ENCODE measurements at places on chromosomes 11 and 22.

- no peak for DNase-seq
Measured at GRCh38 chr11:24412722-24413121, 84.1 kb upstream of the LUZP2 start.

GRCh38 chr11:13857828-13858227, 104.7 kb upstream of the SPON1 start:
- DNase-seq = no peak

GRCh38 chr22:36294801-36295200, 41.9 kb downstream of the APOL1 start:
- DNase-seq = no peak

GRCh38 chr11:105078283-105078682, 33.1 kb upstream of the CARD16 start:
- no peak for DNase-seq

DNA sequence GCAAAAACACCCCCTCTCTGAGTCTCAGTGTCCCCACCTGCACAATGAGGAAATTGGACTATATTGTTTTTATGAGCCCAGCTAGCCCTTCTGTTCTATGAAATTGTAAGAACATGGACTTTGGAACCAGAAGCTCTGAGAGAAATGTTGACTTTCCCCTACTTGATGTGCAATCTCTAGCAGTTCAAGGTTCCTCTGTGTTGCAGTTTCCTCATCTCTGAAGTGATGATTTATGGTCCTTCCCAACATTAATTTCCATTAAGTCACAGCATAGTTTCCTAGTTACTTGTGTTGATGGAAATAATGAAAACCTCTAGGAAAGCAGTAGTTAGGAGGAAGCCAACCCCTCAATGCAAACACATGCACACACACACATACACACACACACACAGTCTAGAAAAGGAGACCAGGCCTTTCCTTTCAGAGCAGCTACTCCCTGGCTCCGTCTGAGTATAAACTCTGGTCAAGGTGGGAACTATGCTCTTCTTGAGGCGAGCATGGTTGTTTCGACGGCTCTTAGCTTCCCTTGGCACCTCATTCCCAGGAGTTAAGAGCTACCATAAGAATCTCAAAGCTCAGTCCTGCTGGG, 518.4 kb downstream of the SOX6 start:
- no peak for DNase-seq

DNA sequence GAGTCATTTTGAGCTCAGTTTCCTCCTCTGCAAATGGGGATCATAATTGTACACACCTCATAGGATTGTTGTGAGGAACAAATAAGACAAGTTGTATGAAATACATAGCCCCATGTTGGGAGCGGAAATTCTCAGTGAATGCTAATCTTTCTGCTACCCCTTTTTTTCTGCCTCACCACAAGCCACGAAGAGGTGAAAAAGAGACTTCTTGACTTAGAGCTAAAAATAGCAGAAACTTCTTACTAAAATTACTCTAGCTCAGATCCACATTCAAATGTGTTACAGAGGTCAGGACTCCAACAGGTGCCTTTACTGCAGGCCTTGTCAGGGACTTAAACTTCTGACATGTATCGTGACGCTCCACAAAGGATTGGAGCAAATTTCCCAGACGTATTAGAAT, 128.5 kb downstream of the MIAT start:
- DNase-seq = no peak

DNA sequence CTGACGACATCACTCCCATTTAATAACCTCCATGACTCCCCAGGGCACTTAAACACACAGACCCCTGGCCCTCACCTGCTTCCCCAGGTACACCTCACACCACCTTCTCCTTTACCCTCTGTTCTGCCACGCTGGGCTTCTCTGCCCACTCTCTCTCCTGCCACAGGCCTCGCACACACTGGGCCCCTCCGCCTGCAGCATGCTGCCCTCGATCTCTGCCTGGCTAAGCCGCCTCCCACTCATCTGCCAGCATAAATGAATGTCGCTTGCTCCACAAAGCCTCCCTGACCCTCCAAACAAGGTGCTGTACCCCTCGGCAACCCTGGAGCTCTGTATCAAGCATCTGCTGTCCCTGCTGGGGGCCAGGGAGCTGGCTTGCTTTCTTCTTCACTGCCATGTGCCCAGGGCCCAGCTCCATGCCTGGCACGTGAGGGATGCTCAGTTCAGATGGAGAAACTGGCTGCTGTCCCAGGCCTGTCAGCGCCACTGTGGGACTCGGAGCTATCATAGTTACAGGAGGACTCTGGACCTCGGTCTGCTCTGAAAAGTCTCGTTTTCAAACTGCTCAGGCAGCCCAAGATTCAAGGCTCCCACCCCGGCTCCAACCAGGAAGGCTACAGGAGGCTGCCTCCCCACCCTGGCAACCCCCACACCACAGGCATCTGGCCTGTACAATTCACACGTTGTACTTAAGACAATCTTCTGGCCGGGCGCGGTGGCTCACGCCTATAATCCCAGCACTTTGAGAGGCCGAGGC, 11.9 kb downstream of the TTLL1 start:
- DNase-seq = no peak

DNA sequence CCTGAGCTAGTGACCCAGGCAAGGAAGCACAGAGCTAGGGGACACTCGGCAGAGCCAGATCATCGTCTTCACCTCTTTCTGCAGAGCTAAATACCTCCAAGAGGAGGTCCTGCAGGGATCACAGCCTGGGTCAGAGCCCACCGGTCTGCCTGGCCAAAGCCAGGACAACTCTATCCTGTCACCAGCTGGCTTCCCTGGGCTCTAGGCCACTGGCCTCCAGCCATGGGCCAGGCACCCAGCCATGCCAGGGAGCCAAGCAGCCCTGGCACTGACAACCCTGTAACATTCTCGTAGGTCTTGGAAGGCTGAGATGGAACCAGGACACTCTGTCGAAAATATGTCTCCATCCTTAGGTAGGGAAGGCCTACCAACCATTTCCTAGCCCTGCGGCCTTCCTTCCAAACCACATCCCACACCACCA, 270.1 kb downstream of the BUD13 start:
- DNase-seq = no peak

DNA sequence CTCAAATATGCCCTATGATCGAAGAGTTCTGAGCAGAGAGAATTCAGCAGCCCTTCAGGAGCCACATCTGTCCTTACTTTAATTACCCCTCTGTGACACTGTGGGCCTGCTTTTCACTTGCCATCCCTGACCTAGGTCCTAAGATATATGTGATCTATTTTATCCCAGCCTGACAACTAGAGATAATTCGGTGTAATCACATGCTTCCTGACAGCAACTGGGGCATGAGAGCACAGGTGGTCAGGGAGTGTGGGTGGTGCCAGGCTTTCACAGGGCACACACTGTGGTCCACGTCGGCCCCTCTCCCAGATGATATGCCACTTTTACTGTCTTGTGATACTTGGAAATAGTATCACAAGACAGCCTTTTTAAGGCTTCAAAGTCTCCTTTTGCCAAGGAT, 3.9 kb downstream of the TUBA8 start:
- DNase-seq = no peak

DNA sequence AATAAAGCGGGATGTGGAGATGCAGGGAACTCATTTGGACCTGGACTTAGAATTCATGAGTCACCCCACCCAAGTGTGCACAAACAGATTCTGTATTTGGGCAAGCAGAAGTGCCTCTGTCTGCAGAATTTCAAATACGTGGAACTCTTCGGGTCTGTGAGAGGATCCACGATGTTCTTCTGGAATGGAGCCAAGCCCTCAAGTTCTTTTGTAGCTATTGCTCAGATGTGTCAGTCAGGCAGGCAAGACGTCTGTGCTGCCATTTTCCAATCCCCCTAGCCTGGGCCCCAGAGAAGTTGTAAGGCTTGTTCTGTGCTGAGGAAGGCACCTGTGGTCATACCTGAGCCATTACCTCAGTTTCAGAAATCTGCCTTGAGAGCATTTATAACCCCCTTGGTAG, 132.8 kb upstream of the RASSF10 start:
- DNase-seq = no peak

- no peak for DNase-seq
Measured at GRCh38 chr11:117180020-117180419, 1.5 kb downstream of the SIDT2 start.

DNA sequence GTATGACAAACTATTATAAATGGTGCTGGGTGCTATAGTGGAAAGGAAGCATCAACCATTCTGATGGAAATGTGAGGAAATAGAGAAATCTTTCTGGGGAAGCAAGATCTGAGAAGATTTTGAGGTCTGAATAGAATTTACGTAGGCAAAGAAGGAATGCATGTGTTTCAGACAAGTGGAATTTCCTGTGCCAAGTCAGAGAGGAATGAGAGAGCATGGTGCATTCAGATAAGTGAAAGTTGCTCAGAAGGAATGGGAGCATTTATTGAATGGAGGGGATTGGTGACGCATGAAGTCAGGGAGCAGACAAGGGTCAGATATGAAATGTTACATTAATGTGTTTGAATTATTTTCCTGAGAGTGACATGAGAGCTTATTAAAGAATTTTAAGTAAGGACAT, 725.5 kb downstream of the METTL15 start:
- no peak for DNase-seq

- no peak for DNase-seq
Measured at GRCh38 chr11:111797145-111797581, 31.0 kb upstream of the PPP2R1B start.

DNA sequence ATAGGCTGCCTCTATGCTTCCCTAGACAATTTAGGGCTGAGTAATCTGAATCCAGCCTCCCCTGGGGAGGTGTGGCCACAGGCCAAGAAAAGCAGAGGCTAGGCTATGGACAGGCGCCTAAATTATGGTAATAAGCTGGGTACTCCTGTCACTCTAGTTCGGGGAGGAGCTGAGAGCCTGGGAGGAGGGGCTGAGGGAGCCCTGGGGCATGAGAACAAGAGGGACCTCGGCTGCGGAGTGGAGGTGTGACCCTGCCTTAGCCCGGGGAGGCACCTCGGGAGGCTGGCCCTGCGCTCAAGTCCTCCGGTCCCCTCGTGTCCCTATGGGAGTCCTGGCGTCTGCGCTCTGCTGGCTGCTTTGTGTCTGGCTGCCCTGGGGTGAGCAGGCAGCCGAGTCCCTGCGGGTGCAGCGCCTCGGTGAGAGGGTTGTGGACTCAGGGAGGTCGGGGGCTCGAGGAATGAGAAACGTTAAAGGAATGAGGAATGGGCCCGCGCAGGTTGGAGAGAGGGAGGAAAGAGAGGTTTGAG, at the start of gene OTOG:
Gene OTOG (plus strand): TSS at position 209 of the 527 bp plus-strand sequence. CDS start 114 bp downstream, at position 323.
- DNase-seq = no peak

- DNase-seq = no peak
Measured at GRCh38 chr11:2536440-2536989, 91.7 kb downstream of the KCNQ1 start.

- no peak for DNase-seq
Measured at GRCh38 chr11:61524446-61524845, 15.9 kb downstream of the LRRC10B start.

GRCh38 chr11:131773626-131774025, 403.2 kb downstream of the NTM start:
- no peak for DNase-seq

DNA sequence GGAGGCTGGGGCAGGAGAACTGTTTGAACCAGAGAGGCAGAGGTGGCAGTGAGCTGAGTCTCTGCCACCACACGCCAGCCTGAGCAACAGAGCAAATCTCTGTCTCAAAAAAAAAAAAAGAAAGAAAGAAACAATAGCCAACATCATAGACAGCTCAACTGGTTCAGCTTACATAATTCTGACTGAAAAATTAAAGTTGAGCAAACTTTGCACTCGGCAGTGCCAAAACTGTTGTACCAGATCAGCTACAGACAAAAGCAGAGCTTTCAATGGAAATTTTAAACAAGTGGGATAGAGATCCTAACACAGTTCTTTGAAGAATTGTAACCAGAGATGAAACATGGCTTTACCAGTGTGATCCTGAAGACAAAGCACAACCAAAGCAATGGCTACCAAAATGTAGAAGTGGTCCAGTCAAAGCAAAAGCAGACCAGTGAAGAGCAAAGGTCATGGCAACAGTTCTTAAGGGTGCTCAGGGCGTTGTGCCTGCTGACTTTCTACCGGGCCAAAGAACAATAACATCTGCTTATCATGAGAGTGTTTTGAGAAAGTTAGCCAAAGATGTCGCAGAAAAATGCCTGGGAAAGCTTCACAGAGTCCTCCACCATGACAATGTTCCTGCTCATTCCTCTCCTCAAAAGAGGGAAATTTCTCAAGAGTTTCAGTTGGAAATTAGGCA, 59.3 kb downstream of the TTC28 start:
- no peak for DNase-seq

DNA sequence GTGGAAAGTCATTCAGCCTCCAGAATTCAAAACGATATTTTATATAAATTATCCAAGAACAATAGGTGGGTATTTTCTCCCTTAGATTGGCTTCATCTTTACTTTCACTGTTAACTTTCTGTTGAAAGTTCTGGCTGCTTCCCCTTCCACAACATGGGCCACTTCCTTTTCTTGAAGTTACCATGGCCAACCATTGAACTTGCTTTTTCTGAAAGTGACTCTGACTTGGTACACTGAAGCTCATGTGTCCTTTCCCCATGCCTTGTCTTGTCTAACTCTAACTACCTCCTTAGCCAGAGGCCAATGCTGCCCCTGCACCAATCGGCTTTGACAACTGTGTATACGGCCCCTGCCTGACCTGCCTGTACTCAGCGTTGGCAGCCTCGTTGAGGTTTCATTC, 225.2 kb downstream of the FAT3 start:
- DNase-seq = no peak

DNA sequence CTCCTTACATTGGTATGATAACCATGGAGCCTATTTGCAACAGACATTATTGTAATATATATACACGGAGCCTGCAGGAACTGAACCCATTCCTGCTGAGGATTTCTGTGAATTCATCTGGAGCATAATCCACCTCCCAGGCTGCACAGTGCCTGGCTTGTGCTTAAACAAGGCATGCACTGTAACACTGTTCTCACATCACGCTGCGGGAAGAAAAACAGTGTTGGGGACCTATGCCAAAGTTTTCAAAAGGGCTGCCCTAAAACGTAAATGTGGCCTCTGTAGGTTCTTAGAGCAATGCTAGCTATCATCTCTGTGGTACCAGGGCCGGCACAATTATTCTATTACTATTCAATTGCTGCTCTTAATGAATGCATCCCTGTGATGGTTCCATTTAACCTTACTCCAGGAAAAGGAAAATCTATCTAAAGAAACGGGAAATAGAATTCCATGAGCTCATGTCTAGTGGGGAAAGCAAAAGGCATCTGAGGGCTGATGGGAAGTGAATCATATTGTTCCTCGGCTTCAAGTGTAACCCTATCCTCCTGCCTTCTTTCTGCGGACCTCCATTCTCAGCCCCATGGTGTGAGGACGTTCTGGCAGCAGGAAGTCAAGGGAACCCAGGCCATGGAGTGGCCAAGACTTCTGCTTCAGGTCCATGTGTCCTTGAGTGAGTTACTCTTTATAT, 525.5 kb downstream of the SOX6 start:
- no peak for DNase-seq

DNA sequence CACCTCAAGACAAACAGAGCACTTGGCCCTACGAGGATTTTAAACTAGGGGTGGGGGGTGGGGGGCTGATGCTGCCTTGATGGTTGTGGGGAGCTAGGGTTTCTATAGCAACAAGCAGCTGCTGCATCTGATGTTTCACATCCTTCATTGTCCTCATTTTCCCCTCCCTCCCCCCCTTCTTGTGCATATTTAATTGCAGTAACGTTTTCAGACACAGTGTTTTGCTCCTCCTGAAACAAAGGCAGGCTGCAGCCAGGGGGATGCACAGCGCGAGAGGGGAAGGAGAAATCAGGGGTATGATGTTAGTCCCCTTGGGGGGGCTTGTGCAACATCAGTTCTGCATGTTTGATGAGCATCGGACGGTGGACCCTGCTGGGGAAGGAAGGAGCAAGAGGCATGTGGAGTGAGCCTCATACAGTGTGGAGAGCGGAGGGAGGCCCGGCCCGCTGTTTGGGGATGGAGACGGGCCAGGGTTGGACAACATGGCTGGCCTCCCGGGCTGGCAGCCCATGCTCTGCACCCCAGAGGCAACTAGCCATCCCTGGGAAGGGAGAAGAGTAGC, 208.3 kb downstream of the CEP164 start:
- no peak for DNase-seq

Data from activated gamma-delta T cell treated with Interleukin-2 at 50 U/mL for 16 hours (primary cell).